ENCODE measurements at places on chromosomes 5 and 9.

DNA sequence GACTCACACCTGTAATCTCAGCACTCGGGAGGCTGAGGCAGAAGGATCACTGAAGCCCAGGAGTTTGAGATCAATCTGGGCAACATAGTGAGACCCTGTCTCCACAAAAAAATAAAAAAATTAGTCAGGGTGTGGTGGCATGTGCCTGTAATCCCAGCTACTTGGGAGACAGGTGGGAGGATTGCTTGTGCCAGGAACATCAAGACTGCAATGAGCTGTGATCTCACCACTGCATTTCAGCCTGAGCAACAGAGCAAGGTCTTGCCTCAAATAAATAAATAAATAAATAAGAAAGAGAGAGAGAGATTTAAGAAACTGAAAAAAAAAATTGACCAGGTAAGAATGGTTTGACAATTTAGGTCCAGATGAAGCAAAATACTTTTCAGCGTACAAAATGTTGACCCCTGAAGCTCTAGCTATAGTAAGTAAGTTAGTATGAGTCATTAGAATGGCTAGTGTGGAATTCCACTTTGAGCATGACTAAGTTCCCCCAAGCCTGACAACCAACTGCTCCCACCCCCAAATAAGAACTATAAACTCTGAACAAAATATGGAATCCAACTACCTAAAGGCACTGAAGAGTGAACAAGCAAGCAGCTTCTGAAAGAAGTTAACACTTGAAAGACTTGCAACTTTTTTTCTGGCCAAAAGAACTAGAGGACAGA lies 217.8 kb upstream of the TLE4 start:
- no peak for DNase-seq

GRCh38 chr5:4684946-4685345 lies 455.2 kb upstream of the ADAMTS16 start:
- DNase-seq: no peak

DNA sequence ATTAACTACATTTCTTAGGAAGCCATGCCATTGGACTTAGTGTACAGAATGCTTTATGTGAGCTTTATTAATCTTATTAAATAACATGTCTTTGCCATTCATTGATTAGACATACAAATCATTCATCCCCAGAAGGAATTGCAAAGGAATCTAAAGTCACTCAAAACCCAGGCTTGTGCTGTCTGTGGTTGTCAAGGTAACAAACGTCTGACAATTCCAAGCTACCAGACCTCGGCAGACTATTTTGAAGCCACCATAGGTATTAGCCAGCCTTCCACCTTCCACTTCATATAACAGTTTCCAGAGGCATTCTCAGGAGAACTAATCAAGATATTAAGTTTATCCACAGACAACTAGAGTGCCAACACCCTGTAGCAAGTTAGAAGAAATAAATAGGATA lies 135.2 kb upstream of the TUSC1 start:
- no peak for DNase-seq

- no peak for DNase-seq
Measured at GRCh38 chr5:54908774-54909525, 76.4 kb downstream of the ESM1 start.

DNA sequence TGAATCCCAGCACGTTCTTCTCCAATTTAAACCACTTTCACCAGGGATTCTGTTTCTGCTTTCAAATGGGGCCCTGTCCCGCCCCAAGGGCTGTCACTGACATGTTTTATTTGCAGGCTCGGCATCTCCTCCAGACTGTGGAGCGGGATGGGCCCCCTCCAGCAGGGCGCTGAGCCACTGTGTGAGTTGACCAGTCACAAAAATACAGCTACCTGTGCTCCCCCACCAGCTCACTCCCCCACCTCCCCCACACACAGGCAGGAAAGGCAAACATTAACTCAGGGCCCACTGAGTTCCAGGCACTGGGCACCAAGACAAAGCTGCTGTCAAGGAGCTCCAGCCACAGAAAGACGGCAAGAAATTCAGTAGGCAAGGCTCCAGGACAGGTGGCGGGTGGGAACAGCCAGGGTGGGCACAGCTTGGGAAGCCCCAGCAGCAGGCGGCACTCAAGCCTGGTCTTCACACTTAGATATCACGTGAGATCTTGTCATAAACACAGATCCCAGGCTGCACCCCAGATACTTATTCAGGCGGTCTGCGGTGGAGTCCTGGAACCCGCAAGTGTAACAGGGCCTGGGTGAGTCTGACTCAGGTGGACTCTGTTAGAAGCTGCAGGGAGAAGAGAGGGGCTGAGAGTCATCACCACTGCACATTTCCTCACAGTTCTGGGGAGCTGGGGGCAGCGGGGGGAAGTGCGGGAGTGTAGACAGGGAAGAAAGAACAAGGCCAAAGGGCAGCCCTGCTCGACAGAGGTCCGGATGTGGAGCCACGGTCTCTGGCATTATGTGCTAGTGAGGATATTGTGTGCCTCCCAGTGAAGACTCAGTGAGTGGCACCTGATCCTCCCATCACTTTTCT lies 44.7 kb downstream of the OR2V1 start:
- no peak for DNase-seq

GRCh38 chr5:111748304-111748763 lies 8.7 kb downstream of the NREP start:
- DNase-seq: no peak

All from naive thymus-derived CD8-positive, alpha-beta T cell (primary cell).